ENCODE measurements at places on chromosomes 4 and X. TPM values are rescaled to one million over a fixed set of nuclear protein-coding genes. Genes with fewer than 3 reads are reported as not detected.

Gene STK26
- 12.6 TPM for total RNA-seq

Gene FAM9B
- not detected for total RNA-seq

Gene ARHGEF38
- total RNA-seq, result not detected

Gene CABS1
- total RNA-seq, result not detected

Gene TRAM1L1
- 0.65 TPM for total RNA-seq

Gene GIMD1
- total RNA-seq, result not detected

Gene NUDT10
- total RNA-seq, result 0.38 TPM

Gene DGKQ
- 6.7 TPM for total RNA-seq

Gene TMEM164
- total RNA-seq, result 53.1 TPM

Gene ALAS2
- not detected for total RNA-seq

Gene UGT2B15
- 0.14 TPM for total RNA-seq

Gene MAP7D2
- 5.6 TPM for total RNA-seq

Gene NSUN7
- total RNA-seq, result 0.46 TPM

Gene RASGEF1B
- total RNA-seq, result not detected

Gene ETNPPL
- total RNA-seq, result not detected

Gene H2BW1
- not detected for total RNA-seq

Gene DKK2
- total RNA-seq, result not detected

Gene VEGFD
- total RNA-seq, result 0.32 TPM

Gene SSX4
- not detected for total RNA-seq

Gene MAGEE1
- 4.8 TPM for total RNA-seq

Gene PLP1
- not detected for total RNA-seq

Gene MAGED4
- total RNA-seq, result 7.7 TPM

Gene RHOXF2B
- not detected for total RNA-seq

Gene CLNK
- not detected for total RNA-seq

Gene MAGEB17
- total RNA-seq, result not detected

Gene UGT2A1
- total RNA-seq, result not detected

Gene POU3F4
- not detected for total RNA-seq

Gene SH3D19
- 28.2 TPM for total RNA-seq

Gene VMA21
- 25.1 TPM for total RNA-seq

Gene MAPK10
- total RNA-seq, result 0.50 TPM

Gene AKAP4
- not detected for total RNA-seq

Gene MAGEC2
- not detected for total RNA-seq

Gene MAGIX
- total RNA-seq, result 3.7 TPM

Gene BCAP31
- 359 TPM for total RNA-seq

Gene SULT1B1
- total RNA-seq, result not detected

Gene DKC1
- 211 TPM for total RNA-seq

Gene VSIG1
- 0.47 TPM for total RNA-seq

Gene ATP1B4
- total RNA-seq, result not detected

Gene ADH1B
- total RNA-seq, result not detected

Gene DMRTC1
- not detected for total RNA-seq

Gene FGFBP1
- 3.4 TPM for total RNA-seq

Gene XAGE2
- total RNA-seq, result not detected
